ENCODE measurements at places on chromosomes 12 and 14.

GRCh38 chr14:103641161-103641560 is 12.2 kb downstream of the KLC1 start:
- no peak for DNase-seq

- DNase-seq = no peak
These were observed 39.5 kb downstream of the VWF start for GRCh38 chr12:6084969-6085450.

DNA sequence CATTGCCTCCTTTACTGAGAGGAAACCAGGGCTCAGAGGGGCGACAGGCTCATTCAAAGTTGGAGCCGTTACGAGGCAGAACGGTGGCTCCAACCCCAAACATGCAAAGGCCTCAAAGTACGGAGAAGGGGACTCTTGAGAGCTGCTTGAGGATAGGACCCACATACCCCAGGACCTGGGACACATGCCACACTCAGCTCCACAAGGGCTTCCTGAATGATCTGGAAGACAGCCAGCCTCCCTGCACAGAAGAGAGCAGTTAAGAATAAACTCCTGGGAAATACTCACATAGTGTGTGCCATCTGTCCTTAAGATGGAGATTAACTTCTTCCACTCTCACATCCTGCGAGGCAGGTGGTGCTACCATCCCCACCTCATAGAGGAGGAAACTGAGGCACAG is 26.6 kb upstream of the NXPH4 start:
- DNase-seq = no peak

DNA sequence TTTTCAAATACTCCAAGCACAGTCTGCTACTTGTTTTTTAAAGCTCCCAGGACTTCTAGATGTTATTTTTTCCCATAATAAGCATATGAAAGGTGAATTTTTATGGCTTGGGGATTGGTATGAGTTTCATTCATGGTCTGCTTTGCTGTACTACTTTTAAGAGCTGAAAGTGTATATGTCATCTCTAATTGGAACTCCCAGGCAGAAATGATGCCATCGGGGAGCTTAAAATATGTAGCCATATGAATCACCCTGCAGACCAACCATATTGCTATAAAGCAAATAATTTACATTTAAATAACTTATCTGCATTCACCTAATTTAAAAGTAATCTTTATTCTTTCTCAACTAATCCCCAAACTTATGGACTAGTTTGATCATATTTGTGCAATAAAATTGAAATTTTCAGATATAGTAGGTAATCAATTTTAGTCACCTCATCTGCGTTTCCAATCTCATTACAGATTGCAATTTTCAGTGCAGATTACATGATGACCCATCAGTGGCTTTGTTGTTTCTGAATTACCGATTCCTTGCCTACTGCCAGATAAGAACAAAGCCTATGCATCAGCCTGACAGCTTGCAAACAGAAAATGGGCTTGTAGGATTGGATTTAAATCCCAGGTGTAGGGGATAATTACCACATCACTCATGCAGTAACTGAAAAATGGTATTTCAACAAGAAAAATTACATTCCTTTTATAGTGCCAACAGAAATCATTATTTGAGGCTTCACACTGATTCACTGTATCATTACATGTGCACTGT is 689.4 kb downstream of the NOVA1 start:
- no peak for DNase-seq

DNA sequence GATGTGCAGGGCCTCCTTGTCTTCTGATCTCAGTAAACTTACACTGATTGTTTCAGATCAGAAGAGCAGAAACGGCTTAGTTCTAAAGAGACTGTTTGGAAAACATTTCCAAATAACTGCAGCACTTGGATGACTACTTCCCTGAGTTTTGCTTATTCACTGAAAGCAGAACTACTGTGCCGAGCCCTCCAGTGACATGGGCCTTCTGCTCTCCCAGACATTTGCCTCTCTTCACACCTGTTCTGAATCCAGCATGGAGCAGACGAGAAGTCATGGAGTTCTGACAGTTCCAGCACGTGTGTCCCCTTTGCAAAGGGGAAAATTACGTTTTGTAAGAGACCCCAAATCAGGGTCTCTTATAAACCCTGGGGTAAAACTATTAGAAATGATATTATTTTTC is 31.4 kb downstream of the ETNK1 start:
- no peak for DNase-seq
